ENCODE measurements at places on chromosomes 4 and X.

- no peak for DNase-seq
Measured at GRCh38 chrX:119759248-119759766, 919 bp downstream of the SOWAHD start.

- no peak for DNase-seq
Measured at GRCh38 chr4:171880136-171880535, 66.9 kb downstream of the GALNTL6 start.

DNA sequence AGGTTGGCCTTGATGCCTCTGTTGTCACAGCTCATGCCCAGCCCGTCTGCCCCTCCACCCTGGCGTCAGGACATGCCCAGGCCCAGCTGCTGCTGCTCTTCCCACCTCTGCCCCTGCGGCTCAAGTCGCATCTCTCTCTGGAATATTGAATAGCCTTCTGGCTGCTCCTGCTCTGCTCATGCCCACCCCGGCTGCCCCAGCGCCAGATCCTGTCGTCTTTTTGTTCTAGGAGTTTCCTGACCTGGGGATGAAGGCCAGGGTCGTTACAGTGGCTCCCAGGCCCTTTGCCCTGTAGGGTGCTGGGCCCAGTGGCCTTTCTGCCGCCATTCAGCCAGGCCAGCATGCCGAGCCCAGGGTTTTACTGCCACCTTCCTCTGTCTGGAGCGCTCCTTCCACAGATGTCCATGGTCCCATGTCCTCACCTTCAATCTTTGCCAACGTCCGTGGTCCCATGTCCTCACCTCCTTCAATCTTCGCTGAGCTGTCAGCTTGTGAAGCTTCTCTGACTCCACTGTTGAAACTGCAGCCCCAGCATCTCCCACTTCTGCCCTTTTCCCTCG, 9.7 kb downstream of the MAEA start:
- no peak for DNase-seq

DNA sequence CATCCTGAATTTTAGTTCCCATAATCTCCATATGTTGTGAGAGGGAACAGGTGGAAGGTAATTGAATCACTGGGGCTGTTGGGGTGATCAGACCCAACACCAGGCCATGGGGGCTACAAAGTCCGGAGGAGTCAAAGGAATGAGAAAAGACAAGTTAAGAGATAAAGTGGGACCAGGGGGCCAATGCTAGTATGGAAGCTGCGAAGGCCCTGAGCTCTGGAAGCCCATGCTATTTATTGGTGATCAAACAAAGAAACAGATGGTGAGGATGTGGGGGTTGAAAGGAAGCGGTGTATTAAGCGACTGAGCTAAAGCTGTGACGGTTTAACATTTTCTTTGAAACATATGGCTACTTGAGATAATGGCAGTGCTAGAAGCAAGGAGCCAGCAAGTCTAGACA, 132.8 kb downstream of the PDGFC start:
- no peak for DNase-seq

DNA sequence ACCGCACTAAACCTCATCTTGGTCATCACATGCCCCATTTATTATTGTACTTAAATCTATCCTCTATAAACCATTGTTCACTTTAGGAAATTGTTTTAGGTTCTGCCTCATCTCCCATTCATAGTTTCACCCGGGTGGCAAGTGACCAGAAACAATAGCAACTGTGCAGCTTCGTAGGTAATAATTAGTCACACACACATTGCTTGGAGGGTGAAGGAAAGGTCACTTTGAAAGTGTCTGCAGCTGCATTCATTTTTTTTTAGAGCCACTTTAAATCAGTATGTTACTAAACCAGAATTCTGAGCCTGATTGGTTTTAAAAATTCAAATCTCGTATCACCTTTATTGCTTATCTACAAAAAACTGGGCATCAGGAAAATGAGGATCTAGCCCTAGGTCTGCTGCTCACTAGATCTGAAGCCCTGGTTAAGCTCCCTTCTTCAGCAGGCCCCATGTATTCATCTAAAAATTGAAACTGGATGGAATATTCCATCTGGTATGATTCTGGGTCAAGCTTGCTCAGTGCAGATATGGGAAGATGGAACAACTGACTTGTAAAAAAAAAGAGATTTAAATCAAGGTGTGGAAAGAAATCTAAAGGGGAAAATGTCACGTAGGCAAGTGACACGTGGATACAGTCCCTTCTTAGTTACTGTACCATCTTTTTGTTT, 62.4 kb downstream of the LIMCH1 start:
- DNase-seq: no peak

Data from hematopoietic multipotent progenitor cell treated with erythropoietin and hydrocortisone succinate and interleukin-3 and kit ligand, for 15 days (in vitro differentiated cells).